AG04449 (cell line): ENCODE measurements at places on chromosomes 16 and 17.

GRCh38 chr17:61335845-61336655 lies 63.6 kb upstream of the TBX2 start:
- DNase-seq = no peak

- no peak for DNase-seq
Observed at GRCh38 chr17:17075125-17075781, 33.0 kb downstream of the MPRIP start.

GRCh38 chr17:69858460-69858859 lies 216.6 kb upstream of the KCNJ16 start:
- DNase-seq = no peak

DNA sequence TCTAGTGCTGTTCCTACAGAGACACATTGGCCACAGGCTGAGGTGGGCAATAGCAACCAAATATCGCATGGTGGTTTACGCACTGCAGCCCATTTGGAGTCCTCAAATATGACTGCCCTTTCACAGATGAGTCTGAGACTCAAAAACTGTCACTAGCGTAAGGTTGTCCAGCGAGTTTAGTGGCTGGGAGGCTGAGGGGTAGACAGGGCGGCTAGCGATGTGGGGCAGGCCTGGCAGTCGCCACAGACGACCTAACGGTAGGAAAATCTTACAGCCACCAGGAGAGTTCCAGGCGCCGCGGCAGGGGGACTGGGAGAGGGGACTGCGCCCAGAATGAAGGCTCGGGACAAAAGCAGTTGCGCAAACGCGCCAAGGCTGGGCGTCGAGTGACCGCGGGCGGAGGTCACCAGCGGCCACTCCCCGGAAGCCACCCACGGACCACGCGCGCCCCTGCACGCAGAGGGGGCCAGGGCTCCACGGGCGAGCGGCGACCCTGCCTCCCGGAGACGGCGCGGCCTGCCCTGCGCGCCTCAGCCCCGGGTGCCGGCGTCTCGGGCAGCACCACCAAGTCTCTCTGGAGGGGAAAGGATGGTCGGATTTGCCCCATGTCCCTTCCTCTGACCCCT lies 699 bp upstream of the MAP1LC3B start:
- no peak for DNase-seq

GRCh38 chr17:71741836-71742235 lies 379.0 kb upstream of the SOX9 start:
- DNase-seq = no peak

- no peak for DNase-seq
Observed at GRCh38 chr17:45440161-45440778, 7.6 kb upstream of the ARHGAP27 start.

GRCh38 chr16:48210747-48211146 lies 33.4 kb upstream of the LONP2 start:
- no peak for DNase-seq

DNA sequence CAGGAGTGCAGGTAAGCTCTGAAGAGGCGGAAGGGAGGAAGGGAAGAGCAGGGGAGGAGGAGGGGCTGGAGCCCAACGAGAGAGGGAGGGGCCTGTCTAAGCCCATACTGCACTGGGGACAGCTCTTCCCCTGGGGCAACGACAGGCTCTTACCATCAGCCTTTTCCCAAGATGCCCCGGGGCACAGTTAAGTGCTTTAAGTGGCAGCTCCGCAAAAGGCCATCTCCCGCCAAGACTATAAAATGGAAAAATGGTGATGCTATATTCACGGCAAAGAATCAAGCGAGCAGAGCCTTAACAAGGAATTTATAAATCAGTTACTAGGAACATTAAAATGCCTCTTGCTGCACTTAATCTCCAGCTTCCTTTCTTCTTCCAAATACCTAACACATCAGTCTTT lies 110.2 kb upstream of the NLRP1 start:
- no peak for DNase-seq

GRCh38 chr17:27457731-27458523 lies 1.7 kb downstream of the KSR1 start:
- no peak for DNase-seq

DNA sequence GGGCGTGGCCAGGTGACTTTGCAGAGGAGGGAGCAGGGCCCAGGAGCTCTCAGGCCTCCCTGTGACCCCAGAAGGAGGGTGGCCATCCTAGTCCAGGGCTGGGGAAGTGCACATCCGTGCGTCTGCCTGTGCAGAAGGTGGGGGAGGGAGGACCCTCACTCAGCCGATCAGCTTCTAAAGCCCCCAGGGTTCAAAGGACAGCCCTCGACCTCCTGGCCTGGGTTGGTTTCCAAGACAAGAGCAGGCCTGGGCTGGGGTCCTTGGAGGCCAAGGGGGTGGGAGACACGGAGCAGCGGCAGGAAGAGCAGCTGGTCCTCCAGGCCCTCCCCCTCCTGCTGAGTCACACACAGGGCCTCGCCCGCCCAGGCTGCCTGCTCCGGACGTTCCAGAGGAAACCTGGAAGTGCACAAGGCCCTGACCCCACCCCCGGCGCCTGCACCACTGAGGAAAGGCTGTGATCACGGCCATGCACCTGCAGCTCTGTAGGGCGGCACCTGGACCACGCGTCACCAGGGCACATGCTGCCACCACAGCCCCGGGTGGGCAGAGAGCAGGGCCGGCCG lies 67.1 kb upstream of the ZNF469 start:
- DNase-seq = no peak

- no peak for DNase-seq
Observed at GRCh38 chr17:66331038-66331816, 28.8 kb downstream of the PRKCA start.

DNA sequence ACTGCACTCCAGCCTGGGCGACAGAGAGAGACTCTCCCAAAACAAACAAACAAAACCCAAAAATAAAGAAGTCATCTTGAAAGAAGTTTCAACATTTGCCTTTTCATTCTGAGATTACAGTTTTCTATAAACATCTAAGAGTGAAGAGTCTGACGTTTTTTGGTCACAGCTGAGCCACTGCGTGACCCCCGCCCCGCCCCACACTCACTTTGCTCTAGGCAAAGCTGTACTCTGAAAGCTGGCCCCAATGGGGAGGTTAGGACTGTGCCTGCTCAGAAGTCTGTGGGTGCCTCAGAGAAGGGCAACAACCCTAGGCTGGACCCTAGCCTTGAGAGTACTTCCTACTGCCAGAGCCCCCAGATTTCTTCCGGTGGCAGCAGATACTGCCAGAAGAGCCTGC lies 19.3 kb downstream of the CYB5D2 start:
- DNase-seq = no peak

DNA sequence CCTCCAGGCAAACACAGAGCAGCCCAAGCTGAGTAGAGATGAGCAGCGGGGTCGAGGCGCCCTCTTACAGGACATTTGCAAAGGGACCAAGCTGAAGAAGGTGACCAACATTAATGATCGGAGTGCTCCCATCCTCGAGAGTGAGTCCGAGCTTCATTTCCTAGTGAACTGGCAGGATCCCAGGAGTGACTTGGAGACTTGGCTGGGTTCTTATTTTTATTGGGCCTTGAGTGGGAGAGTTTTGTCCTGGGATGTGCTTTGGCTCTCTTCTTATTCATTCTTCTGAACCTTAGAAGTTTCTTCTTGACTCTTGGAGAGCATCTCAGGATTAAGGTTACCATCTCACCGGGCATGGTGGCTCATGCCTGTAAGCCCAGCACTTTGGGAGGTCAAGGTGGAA lies 27.2 kb upstream of the CDC6 start:
- no peak for DNase-seq

DNA sequence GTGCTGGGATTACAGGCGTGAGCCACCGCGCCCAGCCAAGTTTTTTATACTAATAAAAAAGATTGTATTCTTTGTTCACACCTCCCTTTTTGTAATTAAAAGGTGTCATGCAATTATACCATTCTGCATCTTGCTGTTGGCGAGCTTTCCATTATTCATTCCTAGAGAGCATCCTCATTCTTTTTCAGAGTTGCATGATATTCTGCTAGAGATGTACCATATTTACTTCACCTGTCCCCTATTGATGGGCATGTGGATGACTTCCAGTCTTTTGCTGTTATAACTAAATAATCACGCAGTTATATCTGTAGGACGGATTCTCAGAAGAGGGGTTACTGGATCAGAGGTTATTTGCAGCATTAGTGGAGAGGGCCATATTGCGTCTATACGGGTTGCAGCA lies 17.0 kb downstream of the SGSM2 start:
- DNase-seq = no peak

DNA sequence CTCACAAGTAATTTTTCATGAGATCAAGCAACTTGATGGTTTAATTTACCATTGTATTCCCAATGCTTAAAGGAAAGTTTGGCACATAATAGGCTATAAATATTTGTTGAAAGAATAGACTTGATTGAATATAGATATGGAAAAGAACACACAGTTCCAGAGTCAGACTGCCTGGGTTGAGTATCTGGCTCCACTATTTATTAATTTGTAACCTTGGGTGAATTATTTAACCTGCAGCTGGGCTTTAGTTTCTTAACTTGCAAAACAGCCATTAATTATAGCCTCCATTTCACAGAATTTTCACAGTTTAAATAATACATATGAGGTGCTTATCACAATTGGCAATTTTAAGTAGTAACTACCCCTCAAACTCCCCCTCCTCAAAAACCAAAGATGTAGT lies 73.6 kb downstream of the NCOR1 start:
- no peak for DNase-seq

DNA sequence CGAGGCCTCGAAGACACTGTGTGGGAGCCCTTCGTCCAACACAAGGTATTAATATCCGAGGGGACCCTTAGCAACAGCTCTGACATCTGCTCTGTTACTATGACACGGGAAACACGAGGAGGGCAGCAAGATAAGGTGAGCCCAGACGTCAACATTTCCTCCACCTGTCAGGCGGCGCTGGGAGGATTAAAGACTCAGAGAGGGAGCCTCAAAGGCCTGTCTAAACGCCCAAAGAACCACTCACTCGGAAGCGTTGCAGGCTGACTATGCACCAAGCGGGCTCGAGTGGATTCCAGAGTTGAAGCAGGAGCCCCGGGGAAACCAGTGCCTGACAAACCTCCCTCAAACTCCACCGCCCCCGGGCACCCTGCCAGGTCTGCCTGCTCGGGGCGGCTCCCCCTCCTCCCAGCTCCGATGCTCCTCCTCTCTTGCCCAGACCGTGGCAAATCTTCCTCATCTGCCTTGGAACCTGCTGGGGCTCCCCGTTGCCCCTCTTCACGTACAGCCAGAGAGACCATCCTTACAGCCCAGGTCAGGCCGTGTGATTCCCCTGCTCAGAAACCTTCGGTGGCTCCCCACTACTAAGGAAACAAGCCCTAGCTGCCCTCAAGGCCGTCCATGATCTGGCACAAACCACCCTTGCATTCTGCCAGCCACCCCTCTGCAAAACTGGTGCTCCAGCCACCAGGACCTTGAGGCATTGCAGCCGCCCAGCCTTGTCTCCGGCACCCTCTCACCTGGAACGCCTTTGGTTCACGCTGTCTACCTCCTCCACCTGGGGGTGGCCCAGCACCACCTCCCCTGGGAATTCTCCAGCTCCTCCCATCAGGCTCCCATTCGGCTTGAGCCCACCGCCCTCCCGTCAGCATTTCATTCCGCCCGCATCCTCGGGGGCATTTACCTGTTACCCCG lies 16.2 kb downstream of the RPH3AL start:
- no peak for DNase-seq

GRCh38 chr16:78608305-78608776 lies 508.9 kb downstream of the WWOX start:
- DNase-seq = no peak

GRCh38 chr17:28001149-28001548 lies 41.3 kb upstream of the NLK start:
- no peak for DNase-seq

DNA sequence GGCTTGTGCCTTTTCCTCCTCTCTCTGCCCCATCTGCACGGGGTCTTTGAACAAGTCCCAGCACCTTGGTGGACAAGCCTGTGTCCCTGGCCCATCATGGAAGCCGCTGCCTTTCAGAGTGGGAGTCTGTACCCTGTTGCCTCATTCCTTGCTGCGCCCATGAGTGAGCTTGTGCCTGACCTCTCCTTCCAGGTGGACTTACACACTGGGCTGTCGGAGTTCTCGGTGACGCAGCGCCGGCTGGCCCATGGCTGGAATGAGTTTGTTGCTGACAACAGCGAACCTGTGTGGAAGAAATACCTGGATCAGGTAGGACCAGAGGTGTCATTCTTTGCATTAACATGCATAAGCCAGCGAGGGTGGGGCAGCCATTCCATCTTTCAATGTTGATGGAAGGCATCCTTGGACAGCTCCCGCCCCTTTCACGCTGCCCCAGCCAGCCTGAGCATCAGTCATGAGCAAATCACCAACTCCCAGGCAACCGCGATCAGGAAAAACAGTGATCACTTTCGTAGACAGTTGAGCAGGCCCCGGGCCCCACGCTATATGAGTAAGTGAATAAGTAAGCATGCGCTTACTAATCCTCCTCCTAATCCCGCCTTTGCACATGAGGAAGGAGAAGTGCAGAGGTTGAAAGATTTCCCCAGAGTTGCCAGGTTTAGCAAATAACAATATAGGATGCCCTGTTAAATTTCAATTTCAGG lies 36.8 kb downstream of the ATP2C2 start:
- no peak for DNase-seq

DNA sequence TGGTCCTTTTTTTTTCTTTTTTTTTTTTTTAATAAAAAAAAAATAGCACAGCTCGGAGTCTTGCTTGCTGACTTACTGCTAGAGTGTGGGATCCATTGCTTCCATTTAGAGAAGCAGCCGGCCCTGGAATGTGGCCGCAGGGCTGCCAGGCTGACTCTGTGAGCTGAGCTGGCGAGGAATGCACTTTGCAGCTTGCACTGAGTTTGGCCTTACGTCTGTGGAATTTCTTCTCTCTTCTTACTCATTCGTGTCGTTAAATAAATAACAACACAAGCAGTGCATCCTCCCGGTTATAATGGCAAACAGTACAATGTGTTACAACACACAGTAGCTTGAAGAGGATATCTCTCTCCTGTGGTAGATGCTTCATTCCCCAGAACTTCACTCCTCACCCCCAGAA lies 69.2 kb downstream of the PRKCB start:
- peak; percentile 55 for DNase-seq

DNA sequence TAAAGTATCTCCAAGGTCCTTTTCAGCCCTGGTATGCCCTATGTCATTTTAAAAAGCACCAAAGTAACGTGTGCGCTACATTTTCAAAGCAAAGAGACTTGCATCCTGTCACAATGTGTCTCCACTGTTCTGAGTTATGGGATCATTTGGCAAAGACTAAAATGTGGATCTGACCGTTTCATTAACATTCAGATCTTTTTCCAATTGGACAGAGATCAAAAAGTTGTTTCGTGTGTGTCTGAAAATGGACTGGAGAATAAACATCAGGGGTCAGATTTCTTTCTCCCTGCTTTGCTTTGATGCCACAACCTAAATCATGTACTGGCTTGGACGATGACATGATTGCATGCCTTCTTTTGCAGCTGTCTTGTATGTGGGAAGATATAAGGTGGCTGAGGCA lies 136.0 kb upstream of the NOG start:
- no peak for DNase-seq

- DNase-seq = no peak
Observed at GRCh38 chr17:38417210-38417951, 10.9 kb upstream of the ARHGAP23 start.

DNA sequence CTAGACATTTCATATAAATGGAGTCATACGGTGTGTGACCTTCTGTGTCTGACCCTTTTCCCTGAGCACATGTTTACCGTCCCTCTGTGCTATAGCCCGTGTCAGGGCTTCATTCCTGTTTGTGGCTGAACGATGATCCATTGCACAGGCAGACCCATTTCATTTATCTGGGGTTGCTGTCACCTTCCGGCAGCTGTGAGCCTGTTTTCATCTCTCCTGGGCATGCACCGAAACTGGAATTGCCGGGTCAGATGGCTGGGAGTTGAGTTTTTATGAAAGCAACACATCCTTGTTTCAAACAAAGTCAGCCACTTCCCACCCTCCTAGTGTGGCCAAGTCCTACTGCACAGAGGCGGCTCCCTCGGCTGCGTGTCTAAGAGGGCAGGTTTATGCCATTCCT lies 25.5 kb downstream of the BAIAP2 start:
- no peak for DNase-seq

GRCh38 chr17:67633751-67634211 lies 84.0 kb upstream of the NOL11 start:
- DNase-seq = no peak
